ENCODE measurements at places on chromosomes 12 and 14.
A peak's percentile ranks its signal among the peaks of the same experiment; 100 is the strongest.

- no peak for DNase-seq
These were observed 101.6 kb downstream of the OTX2 start for GRCh38 chr14:56708704-56709103.

GRCh38 chr12:71009430-71010142, 89.0 kb upstream of the PTPRR start:
- no peak for DNase-seq

GRCh38 chr12:115337693-115338543, 653.9 kb upstream of the TBX3 start:
- no peak for DNase-seq

GRCh38 chr14:69654116-69654515, 42.7 kb downstream of the SUSD6 start:
- DNase-seq: no peak

GRCh38 chr12:3533703-3534386, 42.8 kb downstream of the PRMT8 start:
- no peak for DNase-seq

DNA sequence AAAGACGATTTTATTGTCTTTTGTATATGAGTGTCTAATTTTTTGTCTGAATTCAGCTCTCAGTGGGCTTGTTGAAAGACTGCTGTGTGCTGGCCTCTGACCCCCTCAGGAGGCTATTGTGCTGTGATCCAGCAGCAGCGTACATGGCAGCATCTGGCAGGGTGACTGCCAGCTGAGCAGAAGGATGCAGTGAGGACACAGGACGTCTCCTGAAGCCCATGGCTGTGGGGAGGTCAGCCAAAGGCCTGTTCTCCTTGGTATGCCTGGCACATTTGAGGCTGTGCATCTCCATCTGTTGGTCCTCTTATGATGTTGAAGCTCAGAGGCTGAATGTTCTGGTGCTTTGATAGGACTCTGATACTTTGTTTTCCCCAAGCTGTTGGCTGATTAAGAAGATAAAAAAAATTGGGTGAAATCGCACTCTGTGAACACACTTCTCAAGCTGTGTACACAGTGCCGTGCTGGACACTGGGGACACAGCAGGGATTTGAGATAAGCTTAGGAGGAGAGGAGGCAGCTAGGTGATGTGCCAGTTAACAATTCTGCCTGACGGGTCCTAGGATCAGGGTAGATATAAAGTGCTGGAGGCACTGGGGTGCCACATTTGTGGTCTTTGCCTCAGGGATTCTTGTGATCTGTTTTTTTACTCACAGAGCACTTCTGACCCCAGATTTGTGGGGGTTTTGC, 37.5 kb downstream of the EID3 start:
- DNase-seq: no peak

DNA sequence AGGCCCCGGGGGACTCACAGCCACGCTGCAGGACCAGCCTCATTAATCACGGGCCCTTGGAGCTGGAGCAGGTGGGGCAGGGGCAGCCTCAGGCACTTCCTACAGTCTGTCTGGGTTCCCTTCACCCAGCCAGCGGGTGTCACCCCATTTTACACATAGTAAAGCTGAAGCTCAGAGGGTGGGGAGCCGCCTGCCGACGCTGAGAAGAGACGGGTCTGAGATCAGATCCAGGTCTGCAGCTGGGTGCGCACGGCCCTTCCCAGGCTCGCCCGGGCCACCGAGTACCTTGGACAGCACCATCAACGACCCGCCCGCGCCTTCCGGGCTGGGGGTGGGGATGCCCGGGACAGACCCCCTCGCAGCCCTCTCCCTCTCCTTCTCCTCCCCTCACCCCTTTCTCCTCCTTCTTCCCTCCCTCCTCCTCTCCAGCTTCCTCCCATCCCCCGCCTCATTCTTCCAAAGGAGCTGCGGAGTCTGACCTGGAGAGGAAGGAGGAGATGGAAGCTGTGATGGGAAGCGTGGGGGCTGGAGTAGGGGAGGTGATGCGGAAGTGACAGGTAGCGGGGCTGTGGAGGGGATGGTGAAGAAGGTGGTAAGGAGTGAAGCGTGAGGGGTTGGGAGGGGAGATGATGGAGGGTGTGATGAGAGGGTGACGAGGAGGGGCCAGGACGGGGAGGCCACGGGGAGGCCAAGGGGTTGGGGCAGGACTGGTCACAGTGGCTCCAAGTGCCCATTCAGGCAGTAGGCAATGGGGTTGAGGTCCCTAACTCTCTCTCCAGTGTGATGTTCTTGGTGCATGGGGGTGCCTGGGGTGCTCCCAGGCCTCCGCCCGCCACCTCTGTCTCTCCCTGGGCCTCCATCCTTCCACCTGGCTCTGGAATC, 8.8 kb downstream of the DTX1 start:
- no peak for DNase-seq

DNA sequence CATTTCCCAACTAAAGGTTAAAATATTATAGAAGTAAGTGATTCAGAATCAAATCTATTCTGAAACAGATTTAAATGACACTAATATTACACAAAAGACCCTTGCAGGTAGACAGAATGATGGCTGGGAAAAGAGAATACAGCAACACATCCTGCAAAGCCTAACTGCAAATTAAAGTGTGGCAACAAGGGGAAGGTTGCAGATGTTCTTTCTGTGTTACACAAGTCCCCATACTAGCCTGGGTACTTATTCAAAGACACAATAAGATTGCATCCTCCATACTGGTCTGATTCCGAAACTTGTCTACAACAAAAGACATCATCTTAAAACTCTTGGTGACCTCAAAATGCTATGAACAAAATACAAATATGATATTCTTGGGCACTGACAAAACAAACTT, 50.5 kb downstream of the R3HDM2 start:
- no peak for DNase-seq

- peak; percentile 34 for DNase-seq
These were observed 173.2 kb upstream of the MYL2 start for GRCh38 chr12:111093428-111094142.

GRCh38 chr12:52360106-52360662, 7.1 kb downstream of the KRT85 start:
- DNase-seq: no peak

GRCh38 chr14:60964904-60965303, 16.0 kb downstream of the TRMT5 start:
- no peak for DNase-seq

GRCh38 chr12:21026302-21026701, 104.7 kb upstream of the SLCO1B1 start:
- no peak for DNase-seq

GRCh38 chr12:14714437-14714836, 18.0 kb upstream of the GUCY2C start:
- DNase-seq: no peak

DNA sequence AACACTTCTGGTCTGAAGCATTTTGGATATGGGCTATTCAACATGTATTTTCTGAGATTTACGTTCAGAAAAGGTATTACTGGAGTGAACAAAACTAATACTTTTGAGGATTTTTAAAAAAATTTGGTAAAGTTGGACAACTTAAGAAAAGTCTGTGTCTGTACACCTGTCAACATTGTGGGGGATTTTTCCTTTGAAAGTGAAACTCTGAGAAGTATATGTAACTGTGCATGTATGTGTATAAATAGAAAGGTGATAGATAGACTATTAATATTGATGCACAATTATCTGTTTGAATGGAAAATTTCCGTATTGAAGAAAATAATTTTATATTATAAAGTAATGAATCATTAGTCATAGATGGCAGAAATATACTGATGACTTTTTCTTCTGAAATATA, 312.8 kb upstream of the MDGA2 start:
- DNase-seq: no peak

DNA sequence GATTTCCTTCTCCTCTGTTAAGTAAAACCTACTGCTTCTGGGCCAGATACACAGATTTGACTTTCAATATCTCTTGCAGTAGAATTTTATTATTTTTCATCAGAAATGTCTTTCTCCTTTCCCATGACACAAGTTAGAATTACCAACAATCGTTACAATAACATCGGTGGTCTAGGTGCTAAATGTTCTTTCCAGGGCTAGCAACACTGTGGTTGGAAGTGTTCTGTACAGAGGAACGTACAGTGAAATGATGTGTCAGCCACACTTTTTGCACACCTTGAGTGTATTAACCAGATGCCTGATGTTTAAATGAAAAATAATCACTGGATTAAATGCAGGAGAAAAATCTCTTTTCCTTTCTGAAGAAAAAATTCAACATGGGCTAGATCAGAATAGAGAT, 27.7 kb upstream of the KLRD1 start:
- DNase-seq: no peak

- DNase-seq: no peak
These were observed 16.2 kb downstream of the PRORP start for GRCh38 chr14:35138585-35138984.

- no peak for DNase-seq
These were observed 12.6 kb upstream of the CFAP251 start for GRCh38 chr12:121905746-121906145.

- DNase-seq: no peak
These were observed 316.8 kb downstream of the SNAPC1 start for GRCh38 chr14:62079038-62079437.

GRCh38 chr14:60125918-60126317, 34.2 kb downstream of the PCNX4 start:
- DNase-seq: no peak

DNA sequence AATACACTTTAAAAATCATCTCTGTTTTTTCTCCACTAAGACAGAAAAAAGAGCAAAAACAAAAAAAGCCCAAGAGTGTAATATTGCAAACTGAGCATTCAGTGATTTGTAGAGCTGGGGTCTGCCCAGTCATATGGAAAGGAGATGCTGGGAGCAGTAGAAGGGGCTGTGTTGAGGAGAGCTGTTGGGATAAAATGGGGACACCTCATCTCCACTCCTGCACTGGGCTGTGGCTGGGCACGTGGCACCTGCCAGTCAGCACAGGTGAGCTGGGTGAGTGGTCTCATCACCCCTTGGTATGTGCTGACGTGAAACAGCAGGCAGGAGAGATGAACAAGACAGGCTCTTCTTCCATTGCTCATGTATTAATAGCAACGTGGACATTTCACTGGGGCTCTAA, 217.4 kb downstream of the C12orf42 start:
- DNase-seq: no peak

- DNase-seq: no peak
These were observed 8.1 kb upstream of the ZNF385A start for GRCh38 chr12:54392485-54393206.

DNA sequence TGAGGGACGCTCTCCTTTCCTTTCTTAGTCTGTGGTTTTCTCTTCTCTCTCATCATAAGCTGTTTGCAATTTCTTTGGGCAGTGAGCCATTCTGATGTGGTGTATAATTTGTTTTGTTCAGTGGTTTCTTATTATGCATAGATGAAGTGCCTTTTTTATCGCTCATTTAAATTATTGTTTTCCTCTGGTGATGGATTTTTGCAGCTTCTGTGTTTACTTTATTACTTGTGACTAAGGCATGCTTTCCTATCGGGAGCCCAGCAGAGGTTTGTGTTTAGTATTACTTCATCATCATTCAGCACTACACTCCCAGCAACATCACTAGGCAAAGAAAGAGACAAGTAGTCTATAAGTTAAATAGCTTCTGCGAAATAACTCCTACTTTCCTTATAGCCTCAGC, 586.6 kb upstream of the NOVA1 start:
- no peak for DNase-seq

DNA sequence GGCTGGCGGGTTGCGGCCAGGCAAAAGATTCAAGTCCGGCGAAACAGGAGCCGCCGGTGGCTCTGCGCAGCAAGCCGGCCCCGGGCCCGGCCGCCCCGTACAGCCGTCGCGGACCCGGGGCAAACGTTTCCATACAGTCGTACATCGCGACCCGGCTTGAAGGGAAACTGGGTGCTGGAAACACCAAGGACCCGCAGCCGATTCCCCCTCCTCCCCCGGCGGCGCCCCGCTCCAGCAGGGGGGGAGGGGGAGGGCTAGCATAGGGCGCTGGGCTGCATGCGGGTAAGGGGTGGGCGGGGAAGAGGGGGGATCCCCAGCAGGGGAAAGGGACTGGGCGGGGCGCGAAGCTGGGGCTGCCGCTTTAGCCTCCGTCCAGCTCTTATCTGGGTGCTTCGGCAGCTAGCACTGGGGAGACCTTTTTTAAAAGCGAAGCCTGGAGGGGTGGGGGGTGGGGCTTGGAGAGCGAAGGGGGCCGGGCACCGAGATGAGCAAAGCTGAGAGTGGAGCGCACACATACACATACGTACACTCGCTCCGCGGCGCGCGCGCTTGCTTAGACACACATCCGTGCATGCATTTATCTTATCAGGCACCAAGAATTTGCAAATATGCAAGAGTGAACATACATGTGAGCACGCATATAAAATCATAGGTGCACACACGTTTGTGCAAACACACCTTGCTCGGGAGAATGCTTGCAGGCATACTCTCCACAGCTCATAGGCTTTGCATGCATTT, 11.9 kb downstream of the RARG start:
- peak; percentile 89 for DNase-seq

DNA sequence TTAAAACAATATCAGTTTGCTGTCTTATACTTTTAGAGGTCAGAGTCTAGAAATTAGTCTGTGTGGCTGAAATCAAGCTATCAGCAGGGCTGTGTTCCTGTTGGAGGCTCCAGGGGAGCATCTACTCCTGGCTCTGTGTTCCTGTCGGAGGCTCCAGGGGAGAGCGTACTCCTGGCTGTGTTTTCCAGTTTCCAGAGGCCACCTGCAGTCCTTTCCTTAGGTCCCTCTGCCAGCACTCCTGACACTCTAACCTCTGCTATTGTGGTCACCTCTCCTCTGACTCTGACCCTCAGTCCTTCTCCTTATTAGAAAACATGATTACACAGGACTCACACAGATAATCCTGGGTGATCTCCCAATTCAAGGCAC, 1140.7 kb upstream of the TMEM132C start:
- no peak for DNase-seq

DNA sequence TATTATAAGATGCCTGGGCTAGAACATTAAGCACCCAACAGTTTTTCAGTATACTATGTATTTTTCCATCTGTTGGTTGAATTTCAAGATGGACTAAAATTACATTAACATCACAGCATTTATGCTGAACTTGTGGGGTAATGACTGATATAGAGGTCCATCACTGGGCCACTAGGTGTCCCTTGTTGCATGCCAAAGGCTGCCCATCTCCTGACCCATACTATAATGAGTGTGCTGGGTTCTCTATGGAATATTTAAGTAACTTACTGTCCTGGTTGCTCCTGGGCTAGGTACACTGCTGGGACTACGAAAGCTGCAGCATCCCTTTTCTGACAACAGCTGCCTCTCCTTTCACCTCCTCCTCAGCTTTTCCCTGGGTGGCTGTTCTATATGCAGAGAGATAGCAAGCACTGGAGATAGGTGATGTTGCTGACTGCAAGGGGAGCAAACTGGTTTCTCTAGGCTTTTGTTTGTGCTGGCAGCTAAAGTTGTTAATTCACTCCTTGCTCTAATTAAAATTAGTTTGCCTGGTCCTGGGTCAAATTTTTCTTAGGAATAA, 138.6 kb upstream of the TRHDE start:
- no peak for DNase-seq

DNA sequence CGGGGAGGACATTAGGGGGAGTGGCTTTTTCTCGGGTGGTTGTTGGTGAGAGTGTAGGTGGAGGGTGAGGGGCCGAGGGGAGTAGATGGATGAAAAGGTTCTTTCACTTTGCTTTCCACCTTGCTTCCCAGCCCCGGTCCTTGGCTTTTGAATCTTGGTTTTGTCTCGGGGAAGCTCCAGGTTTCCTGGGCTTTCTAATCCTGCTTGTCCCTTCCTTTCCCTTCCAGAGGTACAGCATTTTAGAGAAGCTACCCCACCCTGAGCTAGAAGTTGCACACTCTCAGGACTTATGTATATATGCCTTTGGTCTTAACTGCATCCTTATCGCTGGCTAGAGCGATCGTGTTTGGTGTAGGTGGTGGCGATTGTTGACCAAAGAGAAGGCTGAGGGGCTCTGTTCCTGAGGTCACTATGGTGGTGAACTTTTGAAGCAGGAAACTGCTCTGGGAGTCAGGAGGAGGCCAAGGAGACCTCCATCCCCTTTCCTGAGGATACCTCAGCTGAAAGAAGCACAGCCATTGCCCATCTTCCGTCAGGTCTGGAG, 862 bp downstream of the PIP4K2C start:
- no peak for DNase-seq

Measured in activated CD4-positive, alpha-beta T cell treated with anti-CD3 and anti-CD28 coated beads for 48 hours (primary cell).